ENCODE measurements at places on chromosomes 7 and 10. TPM values are rescaled to one million over a fixed set of nuclear protein-coding genes. Genes with fewer than 3 reads are reported as not detected.

Gene TFEC
- total RNA-seq, result 4.2 TPM

DNA sequence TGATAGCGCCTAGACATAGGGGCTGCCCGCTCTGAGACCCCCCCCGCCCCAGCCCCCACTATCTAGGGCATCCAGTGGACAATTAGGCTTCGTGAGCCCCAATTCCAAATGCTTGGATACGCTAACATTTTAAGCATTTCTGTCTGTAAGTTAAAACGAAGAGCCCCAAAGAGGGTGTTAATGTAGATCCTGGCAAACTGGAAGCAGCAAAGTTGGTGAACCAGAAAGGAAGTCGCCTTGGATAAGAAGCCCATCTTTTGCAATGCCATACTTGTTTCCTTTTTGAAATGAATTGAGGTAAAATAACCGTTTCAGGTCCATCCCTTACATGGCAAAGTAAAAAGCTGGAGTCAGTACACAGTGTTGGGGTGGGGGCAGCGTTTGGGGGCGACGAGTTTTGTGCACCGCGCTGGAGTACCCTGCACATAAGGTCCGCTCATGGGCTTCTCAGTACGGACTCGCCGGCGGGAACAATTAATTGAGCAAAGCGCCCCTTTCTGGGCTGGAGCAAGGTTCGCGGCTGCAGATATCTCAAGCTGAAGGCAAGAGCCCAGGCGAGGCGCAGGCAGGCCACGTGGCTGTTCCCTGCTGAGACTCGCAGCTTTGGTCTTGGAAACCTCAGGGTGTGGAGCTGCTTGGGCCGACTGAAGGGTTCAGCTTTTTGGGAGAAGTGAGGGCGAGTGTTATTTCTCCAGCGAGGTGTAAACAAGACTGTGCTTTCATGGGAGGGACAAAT lies 1.4 kb upstream of the TWIST1 start:
- DNase-seq, result no peak

- no peak for DNase-seq
Measured at GRCh38 chr10:44292390-44293002, 92.4 kb downstream of the CXCL12 start.

DNA sequence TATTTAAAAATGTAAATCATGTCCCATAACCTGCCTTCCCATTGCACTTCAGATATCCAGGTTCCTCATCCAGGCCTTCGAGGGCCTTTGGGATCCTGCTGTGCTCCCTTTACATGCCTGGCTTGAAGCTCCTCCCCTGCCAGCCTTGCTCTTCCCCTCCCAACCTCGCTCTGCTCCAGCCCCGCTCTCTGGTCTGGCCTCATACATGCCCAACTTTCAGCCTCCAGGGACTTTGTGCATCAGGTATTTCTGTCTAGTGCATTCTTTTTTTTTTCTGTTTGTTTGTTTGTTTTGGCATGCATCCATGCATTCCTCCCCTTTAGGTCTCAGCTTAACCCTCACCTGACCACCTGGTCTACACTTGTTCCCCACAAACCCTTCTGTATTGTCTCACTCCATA lies 160.3 kb downstream of the SNX10 start:
- no peak for DNase-seq

GRCh38 chr10:131742500-131742951 lies 158.3 kb upstream of the PPP2R2D start:
- no peak for DNase-seq

- DNase-seq, result no peak
Measured at GRCh38 chr7:106535234-106535932, 125.6 kb downstream of the CCDC71L start.

Gene HOXA2
- total RNA-seq, result 0.52 TPM

Gene RARRES2
- 143 TPM for total RNA-seq

GRCh38 chr10:77887631-77888355 lies 38.8 kb downstream of the DLG5 start:
- DNase-seq, result no peak

Gene SRI
- 77.8 TPM for total RNA-seq

Gene DRGX
- total RNA-seq, result not detected

Gene VENTX
- 2.7 TPM for total RNA-seq

GRCh38 chr10:45001381-45002148 lies 842 bp downstream of the ZNF22 start:
- peak; percentile 74 for DNase-seq
